ENCODE measurements at places on chromosomes 3 and 15.

DNA sequence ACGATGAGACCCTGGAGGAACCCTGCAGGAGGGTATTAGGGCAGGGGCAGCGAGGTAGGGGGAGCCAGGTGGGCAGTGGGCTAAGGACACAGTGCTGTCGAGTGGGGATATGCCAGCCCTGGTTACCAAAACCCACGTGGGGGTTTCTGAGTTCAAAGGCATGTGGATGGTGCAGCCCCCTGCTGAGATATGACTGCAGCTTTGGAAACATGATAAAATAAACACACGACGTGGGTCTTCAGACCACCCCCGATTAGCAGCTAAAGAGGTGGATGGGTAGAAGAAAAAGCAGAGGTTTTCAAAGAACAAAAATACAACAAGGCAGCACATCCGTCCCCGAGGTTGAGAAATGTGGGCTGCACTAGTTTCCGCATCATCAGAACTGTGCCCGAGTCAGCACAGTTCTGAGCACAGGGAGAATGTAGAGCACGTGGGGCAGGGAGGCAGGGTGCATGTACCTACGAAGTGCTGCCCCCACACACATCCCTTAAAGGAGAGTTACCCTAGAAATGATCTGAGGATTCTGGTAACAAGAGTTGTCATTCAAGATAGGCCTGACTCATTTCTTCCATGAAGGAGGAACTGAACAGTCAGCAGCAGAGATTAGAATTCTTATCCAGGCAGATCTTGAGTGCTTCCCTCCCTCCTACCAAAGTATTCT is 121.3 kb downstream of the RPLP1 start:
- DNase-seq, result no peak
- H3K4me3 ChIP-seq, result no peak overlapping the region
- H3K36me3 ChIP-seq, result no peaks in the 10 kb centered on the region
- H3K27ac ChIP-seq, result no peak overlapping the region
- H3K27me3 ChIP-seq, result no peaks in the 10 kb centered on the region

DNA sequence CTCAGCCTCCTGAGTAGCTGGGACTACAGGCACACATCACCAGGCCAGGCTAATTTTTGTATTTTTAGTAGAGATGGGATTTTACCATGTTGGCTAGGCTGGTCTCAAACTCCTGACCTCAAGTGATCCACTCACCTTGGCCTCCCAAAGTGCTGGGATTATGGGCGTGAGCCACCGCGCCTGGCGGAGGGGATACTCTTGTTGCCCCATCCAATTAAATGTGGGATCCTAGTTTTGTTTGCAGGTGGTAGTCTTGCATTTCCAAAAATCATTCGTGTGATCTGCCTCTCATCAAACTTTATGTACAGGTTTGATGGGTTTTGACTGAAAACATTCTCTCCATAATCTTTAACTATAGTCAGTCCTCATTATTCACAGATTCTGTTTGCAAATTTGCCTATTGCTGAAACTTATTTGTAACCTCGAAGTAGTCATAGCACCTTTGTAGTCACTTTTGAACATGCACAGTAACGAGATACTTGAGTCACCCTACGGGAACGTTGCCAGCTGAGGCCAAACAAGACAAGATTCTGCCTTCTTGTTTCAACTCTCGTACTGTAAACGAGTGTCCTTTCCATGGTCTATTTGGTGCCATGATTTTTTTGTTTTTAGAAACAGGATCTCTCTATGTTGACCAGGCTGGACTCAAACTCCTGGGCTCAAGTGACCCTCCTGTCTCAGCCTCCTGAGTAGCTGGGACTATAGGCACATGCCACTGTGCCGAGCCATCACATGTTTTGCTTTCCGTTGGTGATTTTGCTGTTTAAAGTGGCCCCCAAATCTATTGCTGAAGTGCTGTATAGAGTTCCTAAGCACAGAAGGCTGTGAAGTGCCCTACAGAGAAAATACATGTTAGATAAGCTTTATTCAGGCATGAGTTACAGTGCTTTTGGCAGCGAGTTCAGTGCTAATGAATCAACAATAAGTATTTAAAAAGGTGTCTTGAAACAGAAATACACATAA is 8.1 kb upstream of the MAPK6 start:
- no peaks in the 10 kb centered on the region for H3K4me1 ChIP-seq
- H3K27me3 ChIP-seq, result no peaks in the 10 kb centered on the region
- no peak for DNase-seq
- no peak overlapping the region for H3K27ac ChIP-seq
- no peaks in the 10 kb centered on the region for H3K36me3 ChIP-seq
- no peak overlapping the region for H3K4me3 ChIP-seq

GRCh38 chr15:73849641-73850040 is 23.7 kb upstream of the TBC1D21 start:
- H3K27ac ChIP-seq, result no peak overlapping the region
- H3K4me1 ChIP-seq, result no peaks in the 10 kb centered on the region
- no peak overlapping the region for H3K4me3 ChIP-seq
- DNase-seq, result no peak

DNA sequence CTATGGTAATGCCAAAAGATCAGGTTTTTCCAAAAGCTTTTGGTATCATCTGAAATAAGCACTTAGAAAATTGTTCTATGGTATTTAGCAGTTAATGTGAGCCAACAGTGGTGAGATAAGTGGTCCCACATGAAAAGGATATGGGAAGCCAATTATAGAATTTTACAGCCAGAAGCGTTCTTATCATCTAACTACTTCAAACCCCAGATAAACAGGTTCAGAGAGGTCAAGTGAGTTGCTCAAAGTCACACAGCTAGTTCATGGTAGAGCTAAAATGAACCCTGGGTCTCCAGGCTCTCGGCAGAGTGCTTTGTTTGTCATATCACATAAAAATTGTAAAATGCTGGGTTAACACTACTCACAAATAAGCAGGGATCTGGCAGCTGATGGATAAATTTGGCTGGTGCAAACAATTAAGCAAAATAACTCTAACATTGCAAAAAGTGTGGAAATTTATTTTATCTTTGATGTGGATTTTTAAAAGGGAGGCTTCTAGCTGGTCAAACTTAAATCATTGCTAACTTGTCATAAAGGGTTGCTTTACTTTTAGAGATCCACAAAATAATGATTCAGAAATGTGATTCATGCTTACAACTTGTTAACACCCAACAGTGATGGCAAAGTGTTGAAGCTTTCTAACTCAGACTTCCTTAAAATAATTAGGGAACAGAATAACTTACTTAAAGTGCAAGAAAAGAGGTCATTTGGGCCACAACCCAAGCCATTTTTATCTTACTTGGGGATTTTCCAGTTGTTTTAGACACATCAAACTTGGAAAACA is 202.8 kb upstream of the TBC1D5 start:
- no peaks in the 10 kb centered on the region for H3K36me3 ChIP-seq
- no peaks in the 10 kb centered on the region for H3K27me3 ChIP-seq
- no peak overlapping the region for H3K27ac ChIP-seq
- no peaks in the 10 kb centered on the region for H3K4me1 ChIP-seq
- DNase-seq, result no peak

DNA sequence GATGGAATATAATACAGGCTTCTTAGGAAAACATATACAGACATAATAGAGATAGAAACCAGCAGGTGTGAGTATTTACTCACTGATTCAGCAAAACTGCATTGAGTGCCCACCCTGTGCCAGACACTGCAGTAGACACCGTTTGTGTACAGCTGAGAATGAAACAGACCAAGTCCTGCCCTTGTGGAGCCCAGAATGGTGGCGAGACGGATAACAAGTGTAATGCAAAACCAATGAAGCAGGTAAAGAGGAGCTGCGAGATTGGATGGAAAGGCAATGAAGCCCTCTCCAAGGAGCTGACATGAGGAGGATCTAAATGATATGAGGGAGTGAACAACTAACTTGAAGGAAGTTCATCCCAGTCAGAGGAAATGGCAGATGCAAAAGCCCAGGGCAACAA is 256.4 kb downstream of the MEX3B start:
- H3K4me3 ChIP-seq, result no peak overlapping the region
- no peaks in the 10 kb centered on the region for H3K36me3 ChIP-seq
- no peaks in the 10 kb centered on the region for H3K4me1 ChIP-seq
- no peak overlapping the region for H3K27ac ChIP-seq

DNA sequence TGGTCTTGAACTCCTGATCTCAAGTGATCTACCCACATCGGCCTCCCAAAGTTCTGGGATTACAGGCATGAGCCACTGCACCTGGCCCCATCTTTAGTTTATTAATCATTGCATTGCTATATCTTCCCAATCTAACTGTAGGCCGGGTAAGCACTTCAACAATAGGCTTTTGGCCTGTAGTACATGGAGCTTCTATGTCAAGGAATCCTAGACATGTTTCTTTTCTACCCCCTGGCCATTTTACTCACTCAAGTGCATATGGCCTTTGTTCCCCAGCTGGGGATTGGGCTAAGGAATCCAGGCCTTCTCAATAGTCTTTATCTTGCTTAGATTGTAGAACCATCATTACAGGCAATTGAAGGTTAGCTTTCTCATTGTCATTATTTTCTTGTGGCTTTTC is 122.3 kb upstream of the MBNL1 start:
- no peaks in the 10 kb centered on the region for H3K4me1 ChIP-seq
- H3K27ac ChIP-seq, result no peak overlapping the region
- no peak for DNase-seq
- no peak overlapping the region for H3K4me3 ChIP-seq

GRCh38 chr3:18046131-18046915 is 303.9 kb upstream of the TBC1D5 start:
- H3K4me3 ChIP-seq, result no peak overlapping the region

DNA sequence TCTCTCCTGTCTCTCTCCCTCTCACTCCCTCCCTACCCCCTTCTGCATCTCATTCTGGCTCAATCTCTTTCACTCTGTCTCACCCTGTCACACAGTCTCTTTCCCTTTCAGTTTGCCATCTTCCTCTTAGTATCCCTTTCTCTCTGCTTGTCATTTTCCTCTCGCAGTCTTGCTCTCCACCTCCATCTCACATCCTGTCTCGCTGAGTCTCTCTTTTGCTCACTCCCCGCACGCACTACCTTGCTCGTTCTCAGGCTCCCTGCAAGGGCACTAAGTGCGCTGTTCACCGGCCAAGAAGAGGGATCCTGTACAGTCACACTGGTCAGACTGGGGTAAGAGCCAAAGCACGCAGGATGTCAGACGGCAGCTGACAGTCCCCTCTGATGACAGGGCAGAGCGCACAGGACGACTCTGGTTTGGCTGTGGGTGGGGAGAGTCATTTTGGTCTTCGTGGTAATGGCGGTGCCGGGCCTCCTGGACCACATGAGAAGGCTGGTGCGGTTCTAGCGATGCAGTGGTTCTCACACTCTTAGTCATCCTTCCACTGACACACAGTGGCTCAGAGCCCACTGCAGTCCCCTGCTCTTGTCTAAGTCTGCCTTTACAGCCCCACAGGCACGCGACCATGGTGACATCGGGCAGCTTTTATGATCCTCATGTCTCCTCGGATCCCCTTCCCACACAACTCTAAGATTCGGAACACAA is 356.8 kb downstream of the FOXP1 start:
- no peaks in the 10 kb centered on the region for H3K27me3 ChIP-seq
- DNase-seq, result peak; percentile 74
- H3K4me3 ChIP-seq, result peak overlapping the region; percentile 37
- H3K36me3 ChIP-seq, result no peaks in the 10 kb centered on the region

All from effector memory CD4-positive, alpha-beta T cell (primary cell).